ENCODE measurements at places on chromosomes 5 and 9.

GRCh38 chr5:83364312-83365299, 106.9 kb upstream of the VCAN start:
- no peak for DNase-seq

- DNase-seq = no peak
These were observed 1.8 kb upstream of the LHX3 start for GRCh38 chr9:136206602-136207275.

GRCh38 chr9:23611869-23612268, 214.2 kb downstream of the ELAVL2 start:
- no peak for DNase-seq

- no peak for DNase-seq
These were observed 308.9 kb downstream of the TLE4 start for GRCh38 chr9:79880626-79881025.

DNA sequence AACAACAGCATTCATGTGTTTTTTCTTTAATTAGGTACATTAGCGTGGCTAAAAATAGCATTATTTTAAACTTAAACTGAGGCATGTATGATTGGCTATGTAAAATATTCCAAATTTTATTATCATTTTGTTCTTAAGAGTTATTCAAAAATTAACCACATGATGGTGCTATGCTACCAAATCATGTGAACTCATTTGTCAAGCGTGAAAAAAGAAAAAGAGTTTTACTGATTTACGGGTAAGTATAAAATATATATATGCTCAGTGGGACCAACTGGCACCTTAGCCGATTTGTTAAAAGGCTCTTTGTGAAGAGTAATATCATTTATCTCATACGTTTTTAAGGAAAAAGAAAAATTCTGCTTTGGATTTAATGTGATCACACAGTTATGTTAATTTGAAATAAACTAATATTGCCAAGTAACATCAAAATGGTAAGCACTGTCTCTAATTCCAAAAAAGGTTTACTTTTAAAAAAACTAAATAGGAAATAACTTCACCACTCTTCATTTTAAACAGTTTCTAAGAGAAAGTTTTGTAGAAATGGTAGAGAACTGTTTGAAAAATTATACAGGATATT, 1042.3 kb downstream of the CDH12 start:
- no peak for DNase-seq

DNA sequence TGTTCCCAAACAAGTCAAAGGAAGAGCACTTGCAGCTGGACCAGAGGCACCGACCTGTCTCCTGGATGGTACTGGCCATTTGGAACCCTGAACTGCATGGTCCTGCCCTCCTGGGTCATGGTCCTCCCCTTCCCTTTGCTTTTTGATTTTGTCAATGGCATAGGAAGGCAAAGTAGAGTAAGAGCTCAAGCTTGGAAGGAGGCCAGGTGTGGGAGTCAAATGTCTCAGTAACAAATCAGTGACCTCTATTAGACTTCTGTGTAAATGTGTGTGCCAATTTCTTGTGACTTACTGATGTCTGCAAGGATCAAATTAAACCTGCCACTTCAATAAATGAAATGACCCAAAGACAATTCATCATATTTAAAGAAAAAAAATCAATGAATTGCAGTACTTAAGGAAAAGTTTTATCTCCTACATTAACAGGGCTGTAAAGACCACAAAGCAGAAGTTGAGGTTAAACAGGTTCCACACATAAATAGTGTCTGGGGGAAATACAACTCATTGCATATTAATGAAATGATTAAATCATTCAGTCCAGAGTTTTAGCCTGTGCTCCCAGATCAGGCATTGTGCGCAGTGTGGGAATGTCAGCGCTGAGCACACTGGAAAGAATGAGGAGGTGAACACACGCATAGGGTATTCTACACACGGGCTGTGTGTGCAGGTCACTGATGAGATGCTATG, 32.7 kb downstream of the OSMR start:
- no peak for DNase-seq

- DNase-seq = no peak
These were observed 141.5 kb upstream of the FBXL17 start for GRCh38 chr5:108523360-108523759.

DNA sequence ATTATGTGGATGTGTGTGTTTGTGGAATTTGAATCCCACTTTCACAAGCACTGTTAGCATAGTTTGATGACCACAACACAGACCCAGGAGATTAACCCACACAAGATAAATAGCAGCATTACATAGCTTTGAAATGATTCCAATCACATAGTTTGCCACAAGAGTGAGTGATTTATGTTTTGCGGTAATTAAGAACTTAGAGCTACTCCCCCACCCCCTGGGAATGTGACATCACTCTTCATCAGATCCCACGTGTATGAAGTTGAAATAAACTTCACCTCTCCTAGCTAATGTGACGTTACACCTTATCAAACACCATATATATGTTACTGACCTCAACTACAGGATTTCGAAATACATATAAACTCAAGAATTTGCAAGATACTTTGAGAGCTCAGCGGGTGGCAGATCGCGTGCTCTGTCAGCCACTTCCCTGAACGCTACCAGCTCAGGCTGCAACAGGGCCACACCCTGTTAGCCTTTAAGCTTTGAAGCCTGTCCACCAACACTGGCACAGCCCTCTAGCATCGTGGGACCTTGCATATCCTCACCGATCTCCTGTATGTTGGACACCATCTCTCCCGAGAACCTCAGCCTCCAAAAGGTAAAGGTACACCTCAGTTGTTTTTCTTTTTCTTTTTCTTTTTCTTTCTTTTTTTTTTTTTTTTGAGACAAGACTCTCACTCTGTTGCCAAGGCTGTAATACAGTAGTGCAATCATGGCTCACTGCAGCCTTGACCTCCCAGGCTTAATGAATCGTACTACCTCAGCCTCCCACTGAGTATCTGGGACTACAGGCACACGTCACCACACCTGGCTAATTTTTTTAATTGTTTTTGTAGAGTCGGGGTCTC, 1.7 kb upstream of the AGTPBP1 start:
- peak; percentile 39 for DNase-seq

Data from CD8-positive, alpha-beta T cell (primary cell).